Activated naive CD4-positive, alpha-beta T cell (primary cell): ENCODE measurements at places on chromosomes 1 and 21.

DNA sequence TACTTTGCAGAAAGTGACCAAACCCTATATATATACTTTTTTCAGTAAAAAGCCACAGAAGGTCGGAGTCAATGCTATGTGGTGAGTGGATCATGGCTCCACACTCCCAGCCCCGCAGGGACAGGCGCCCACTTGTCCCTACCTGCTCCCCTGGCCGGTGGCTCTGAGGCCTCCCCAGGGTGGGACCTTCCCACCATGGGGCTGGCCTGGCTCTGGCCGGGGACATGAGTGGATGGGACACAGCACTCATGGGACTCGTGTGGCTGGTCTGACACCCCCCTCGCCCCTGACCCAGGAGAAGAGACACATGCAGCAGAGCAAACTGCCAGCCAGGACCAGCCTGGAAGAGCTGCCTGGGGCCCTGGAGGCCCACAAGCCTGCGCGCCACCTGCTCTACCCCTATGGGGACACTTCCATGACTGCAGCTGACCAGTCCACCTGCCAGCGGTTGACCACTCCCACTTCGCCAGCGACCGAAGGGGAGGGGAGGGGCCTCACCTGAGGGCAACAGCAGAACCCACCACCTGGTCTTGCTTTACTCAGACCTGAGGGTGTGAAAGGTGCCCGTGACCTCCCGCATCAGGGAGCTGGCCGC lies 2.2 kb downstream of the SPATC1L start:
- no peak for DNase-seq

GRCh38 chr1:156048663-156049258 lies 4.8 kb downstream of the UBQLN4 start:
- no peak for DNase-seq

DNA sequence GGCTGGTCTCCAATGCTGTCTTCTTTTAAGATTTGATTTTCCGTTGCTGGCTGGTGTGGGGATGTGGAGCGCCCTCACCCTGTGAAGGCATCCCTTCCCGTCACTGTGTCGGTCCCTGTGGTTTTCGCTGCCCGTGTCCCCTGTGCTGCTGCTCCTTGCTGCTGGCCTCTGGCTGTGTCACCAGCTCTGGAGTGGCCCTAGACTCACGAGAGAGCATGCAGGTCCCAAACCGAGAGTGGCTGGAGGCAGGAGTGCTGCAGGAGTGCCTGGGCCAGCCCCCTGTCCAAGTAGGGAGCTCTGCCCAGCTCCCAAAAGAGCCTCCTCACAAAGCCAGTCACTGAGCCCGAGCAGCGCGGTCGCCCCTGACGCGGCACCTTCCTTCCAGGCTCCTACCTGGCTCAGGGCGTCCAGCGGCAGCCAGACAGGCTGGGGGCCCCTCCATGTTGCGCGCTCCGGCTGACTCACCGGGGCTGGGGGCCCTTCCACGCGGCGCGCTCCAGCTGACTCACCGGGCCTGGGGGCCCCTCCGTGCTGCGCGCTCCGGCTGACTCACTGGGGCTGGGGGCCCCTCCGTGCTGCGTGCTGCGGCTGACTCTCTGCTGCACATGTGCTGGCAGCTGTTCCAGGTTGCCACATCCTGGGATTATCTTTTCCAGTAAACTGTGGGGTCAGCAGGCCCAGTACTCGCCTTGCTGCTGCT lies 106.7 kb upstream of the COL6A1 start:
- DNase-seq = no peak

DNA sequence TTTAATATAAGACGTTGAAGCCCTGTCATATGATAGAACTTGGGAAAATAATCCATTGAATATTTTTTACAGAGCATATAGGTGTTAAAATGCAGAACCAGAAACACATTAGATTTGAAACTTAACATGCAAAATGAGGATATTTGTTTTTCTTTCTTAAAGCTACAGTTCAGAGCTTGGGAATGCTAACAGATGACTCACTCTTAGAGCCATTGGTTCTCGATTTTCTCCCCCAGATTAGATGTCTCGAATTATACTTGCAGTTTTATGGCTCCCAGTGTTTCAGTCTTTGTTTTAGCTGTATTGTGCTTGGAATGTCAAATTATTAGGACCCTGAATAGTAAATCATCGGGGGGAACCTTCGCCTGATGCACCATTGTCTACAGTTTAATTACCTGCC lies 575.7 kb upstream of the ZP4 start:
- no peak for DNase-seq

- no peak for DNase-seq
Observed at GRCh38 chr21:40732253-40733023, 114.5 kb downstream of the DSCAM start.

- DNase-seq = no peak
Observed at GRCh38 chr21:45301521-45302081, 13.9 kb upstream of the POFUT2 start.

GRCh38 chr21:42148097-42148496 lies 70.8 kb upstream of the ABCG1 start:
- DNase-seq = no peak
